HFF-Myc (cell line): ENCODE measurements at places on chromosomes 12 and 14.

DNA sequence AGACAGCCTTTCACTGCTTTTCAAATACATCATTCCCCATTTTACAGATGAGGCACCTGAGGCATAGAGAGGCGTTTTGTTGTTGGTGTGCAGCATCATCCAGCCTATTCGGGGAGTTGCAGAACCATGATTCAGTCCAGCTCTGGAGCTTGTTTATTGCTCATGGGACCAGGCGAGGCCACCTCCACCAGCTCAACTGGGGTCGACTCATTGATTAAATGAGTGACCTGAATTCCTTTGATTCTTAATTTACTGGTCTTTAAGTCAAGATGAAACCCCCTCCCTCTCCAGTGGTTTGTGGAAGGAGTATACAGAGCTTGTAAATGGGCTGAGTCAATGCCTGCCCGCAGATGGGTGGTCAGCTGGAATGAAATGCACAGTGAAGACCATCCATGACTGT is 161.9 kb downstream of the CHST11 start:
- DNase-seq = no peak

- no peak for DNase-seq
Measured at GRCh38 chr12:124125203-124125871, 152.3 kb downstream of the ZNF664 start.

DNA sequence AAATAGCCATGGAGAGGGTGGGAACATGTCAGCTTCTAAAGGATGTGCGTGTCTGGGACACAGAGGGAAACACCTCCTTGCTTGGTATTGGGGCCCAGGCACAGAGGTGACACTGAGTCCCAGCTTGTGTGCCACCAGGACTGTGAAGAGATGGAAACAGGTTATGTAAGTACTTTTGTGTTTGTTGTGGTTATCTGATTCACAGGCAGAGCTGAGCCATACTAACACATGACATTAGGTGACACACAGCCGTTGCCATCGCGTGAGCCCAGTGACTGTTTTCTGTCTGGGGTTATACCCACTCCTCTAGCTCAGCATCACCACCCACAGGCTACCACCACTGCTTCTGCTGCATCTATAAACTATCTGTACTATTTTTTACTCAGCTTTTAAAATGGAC is 12.1 kb upstream of the FLVCR2 start:
- no peak for DNase-seq

GRCh38 chr14:37480446-37481290 is 114.4 kb downstream of the FOXA1 start:
- DNase-seq = peak; percentile 33

DNA sequence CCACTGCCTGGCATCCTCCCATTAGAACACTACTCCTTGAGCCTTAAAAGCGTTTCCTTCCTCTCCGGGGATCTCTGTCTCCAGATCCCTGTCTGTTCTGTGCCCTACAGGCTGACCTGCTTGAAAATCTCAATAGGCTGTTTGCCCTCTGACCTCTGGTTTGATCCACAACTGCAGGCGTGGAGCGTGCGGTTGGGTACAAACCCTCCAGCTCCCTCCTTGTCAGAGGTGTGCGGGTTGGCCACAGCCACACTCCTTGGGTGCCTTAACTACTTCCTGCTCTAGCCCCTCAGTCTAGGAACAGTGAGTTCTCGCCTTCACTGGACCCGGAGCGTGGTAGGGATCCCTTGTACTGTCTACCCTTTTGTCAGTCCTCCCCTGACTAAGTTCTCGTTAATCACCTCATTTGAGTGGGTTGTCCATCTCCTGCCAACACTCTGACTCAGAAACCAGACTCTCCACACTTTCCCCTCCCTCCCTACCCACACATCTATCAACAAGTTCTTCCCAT is 33.1 kb downstream of the CMKLR1 start:
- peak; percentile 21 for DNase-seq

DNA sequence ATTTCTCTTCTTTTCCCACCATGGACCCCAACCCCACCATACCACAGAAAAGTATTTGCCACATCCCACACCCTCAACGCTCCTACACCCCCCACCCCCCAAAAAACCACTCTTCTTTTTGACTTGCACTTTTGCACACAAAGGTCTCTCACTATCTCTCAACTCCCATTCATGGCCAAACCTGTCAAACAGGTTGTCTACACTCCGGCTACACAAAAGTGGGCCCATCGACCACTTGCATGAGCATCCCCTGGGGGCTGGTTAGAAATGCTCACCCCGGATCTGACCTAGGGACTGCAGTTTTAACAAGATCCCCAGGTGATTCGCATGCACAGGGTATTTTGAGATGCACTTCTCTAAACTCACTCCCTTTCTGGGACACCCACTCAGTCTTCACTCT is 248.2 kb downstream of the DPF3 start:
- DNase-seq = no peak

GRCh38 chr14:38038986-38039385 is 168.7 kb upstream of the SSTR1 start:
- DNase-seq = no peak

- no peak for DNase-seq
Measured at GRCh38 chr14:93108105-93108504, 7.6 kb downstream of the ITPK1 start.

DNA sequence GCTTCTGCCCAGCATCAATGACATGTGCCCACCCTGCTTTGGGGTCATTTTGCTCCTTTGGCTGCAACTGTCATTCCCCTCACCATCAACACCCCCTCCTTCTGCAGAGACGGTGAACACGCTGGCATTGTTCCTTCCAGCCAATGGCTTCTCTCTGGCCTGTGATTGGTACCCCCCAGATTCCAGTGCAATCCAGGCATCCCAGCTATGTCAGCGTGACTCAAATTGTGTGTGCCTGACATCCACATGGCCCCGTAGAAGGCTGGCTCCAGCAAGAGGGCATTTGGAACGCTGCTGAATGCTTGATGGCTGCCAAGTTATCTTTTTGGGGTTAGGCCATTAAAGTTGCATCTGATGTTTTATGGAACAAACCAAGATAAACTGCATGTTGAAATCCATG is 21.0 kb upstream of the CCND2 start:
- no peak for DNase-seq

GRCh38 chr12:14613718-14614117 is 46.0 kb upstream of the PLBD1 start:
- DNase-seq = no peak

DNA sequence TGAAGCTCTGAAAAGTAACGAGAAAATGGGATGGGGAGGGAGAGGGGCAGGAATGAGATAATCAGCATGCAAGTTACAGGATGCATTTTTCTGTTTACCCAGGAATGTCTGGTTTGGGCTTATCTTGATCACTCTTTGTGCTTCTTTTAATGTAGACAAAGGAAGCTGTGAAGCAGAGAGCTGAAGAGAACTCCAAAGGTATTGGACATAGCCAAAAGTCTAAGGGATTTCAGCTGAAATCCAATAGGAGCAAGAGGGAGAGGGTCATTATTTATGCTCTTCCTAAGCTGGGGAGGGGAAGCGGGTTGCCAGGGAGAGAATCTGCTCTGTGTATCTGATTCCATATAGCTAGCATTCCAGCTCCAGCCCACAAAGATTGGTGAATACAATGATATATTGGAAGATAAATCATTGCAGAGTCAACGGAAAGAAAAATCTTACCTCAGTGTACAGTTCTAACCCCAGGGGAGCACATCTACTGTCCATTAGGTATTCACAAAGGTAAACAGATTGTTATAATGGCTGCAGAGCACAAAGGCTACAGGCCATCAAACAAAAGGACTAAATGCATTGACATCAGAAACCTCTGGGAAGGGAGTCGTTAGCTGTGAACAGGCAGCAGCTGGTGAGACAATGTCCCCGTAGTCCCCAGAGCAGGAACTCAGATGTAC is 61.0 kb upstream of the PELI2 start:
- no peak for DNase-seq

DNA sequence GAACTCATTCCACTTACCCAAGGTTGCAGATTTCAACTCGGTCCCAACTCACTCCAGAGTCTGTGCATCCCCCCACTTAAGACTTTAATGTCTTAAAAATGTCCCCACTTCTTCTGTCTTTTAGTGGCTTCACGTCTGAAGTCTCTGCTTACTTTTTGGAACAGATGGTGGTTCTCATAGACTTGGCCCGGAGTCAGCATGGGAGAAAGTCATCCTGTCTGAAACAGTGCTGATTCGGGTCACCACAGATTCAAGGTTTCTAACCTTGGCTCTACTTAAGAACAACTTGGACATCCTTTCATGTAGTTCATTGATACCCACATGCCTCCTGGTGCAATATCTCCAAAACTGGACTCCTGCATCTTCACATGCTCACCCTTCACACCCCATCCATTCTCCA is 26.0 kb downstream of the CHST11 start:
- no peak for DNase-seq

- DNase-seq = no peak
Measured at GRCh38 chr14:64970776-64971477, 1.2 kb downstream of the RAB15 start.

- DNase-seq = no peak
Measured at GRCh38 chr14:104632781-104633180, 28.2 kb upstream of the TMEM179 start.

DNA sequence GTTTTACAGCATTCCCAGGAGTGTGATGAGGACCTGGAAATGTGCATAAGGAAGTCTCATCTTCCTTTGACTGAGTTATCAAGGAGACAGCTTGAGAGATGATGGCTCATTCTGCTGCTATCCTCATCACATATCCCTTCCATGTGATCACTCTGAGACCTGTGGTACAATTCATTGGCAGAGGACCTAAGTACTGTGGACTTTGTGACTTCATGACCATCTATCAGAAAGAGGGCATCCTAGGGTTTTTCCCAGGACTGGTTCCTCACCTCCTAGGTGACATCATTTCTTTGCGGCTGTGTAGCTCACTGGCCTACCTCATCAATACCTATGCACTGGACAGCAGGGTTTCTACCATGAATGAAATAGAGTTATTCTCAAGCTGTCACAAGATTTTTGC is 172.1 kb upstream of the PLEKHG7 start:
- no peak for DNase-seq

DNA sequence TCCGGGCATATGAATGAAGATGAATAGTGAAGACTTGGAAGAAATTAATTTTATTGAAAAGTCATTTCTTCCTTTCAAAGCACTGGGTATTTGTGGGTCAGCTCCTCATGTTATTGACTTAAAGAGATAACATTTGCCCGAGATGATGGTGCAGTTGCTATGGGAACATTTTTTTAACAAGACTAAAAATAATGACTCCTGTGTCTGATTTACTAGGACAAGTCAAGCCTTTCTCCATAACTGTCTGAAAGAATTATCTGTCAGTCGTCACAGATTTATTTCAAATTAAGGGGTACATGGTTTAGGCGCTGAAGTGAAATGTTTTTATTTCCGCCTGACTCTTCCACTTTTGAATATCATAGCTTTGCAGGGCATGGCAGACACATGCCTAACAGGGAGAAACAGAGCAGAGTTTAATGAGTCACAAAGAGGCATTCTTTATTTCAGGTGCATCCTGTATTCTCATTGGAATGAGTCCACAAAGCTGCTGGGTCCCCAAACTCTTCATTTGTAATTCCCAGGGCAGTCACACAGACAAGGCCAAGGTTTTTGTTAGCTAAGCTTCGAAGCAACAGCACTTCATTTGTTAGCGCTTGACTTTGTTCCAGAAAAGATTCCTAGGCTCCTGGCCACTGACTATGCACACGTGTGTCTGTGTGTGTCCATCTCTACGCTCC is 4.3 kb upstream of the GPHB5 start:
- no peak for DNase-seq

DNA sequence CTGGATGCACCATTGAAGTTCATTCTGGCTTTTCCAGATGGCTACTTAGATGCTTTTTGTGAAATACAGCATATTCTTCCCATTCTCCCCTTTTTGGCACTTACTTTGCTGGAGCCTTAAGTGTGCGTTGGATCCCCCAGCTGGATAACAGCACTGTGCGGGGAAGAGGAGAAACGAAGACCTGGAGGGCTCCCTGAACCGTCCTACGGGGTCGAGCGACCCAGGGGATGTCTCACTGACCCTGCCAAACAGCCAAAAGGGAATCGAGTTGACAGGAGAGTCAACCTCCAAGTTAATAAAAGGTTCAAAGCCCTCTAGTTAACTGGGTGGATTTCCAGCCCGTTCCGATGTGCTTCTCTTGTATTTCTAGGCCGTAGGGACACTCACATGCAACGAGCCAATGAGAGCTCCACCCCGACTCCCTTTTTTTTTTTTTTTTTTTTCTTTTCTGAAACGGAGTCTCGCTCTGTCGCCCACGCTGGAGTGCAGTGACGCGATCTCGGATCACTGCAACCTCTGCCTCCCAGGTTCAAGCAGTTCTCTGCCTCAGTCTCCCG is 1.0 kb upstream of the CAMKK2 start:
- no peak for DNase-seq

DNA sequence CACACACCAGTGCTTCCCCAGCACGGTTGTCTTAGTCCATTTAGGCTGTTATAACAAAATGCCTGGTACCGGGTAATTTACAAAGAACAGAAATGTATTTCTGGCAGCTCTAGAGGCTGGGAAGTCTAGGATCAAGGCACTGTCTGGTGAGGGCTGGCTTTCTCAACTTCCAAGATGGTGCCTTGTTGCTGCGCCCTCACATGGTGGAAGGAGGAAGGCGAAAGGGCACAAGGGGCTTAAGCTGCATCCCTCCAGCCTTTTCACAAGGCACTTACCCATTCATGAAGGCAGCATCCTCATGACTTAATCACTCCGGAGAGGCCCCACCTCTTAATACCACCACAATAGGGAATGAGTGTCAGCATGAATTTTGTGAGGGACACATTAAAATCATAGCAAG is 155.5 kb downstream of the SLC15A5 start:
- DNase-seq = no peak

- no peak for DNase-seq
Measured at GRCh38 chr12:98752726-98753125, 107.6 kb downstream of the APAF1 start.

GRCh38 chr14:92800525-92800924 is 6.4 kb downstream of the GOLGA5 start:
- no peak for DNase-seq

GRCh38 chr12:68375756-68376695 is 43.9 kb upstream of the MDM1 start:
- DNase-seq = no peak

DNA sequence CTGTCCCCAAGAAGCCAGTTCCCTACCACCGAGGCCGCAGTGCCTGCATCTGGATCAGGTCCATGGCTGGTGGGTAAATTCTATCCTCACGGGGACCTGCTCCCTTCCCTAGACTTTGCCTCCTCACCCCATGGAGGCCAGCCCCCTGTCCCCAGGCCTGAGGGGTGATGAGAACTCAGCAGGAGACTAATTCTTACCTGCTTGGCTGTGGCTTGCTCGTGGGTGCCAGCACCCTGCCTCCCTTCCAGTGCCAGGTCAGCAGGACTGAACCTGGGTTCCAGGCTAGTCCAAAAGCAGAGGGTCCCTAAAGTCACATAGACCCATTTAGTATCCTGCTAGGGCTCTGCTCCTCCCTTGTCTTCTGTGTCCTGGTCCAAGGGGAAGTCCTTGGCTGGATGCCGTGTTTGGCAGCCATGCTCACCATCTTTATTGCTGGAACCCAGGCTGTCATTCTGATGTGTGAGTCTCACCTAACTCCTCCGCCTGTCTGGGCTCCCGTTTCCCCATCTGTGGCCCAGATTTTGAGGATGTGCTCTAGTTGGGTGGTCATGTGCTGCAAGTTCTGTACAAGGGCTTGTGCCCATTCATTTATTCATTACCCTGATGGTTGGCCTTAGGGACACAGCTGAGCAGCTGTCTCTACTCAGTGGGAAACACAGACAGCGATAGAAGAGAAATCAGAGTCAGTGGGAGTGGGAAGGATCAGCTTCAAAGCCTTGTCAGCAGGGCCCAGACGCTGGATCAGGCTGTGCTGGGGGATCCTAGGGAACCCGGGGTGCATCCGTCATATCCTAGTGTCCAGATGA is 949 bp downstream of the PLBD2 start:
- DNase-seq = peak; percentile 49

GRCh38 chr12:117863002-117863709 is 105.6 kb downstream of the KSR2 start:
- DNase-seq = no peak

GRCh38 chr14:50812180-50812579 is 18.8 kb downstream of the NIN start:
- DNase-seq = no peak
